Naive thymus-derived CD8-positive, alpha-beta T cell (primary cell): ENCODE measurements at places on chromosomes 13 and 19. TPM values are rescaled to one million over a fixed set of nuclear protein-coding genes. Genes with fewer than 3 reads are reported as not detected.

GRCh38 chr13:109383683-109384082 is 402.7 kb downstream of the IRS2 start:
- H3K4me3 ChIP-seq: no peak overlapping the region
- H3K4me1 ChIP-seq: no peaks in the 10 kb centered on the region
- no peak overlapping the region for H3K27ac ChIP-seq
- no peaks in the 10 kb centered on the region for H3K36me3 ChIP-seq
- peaks cover 2% of the 10 kb centered on the region for H3K27me3 ChIP-seq

DNA sequence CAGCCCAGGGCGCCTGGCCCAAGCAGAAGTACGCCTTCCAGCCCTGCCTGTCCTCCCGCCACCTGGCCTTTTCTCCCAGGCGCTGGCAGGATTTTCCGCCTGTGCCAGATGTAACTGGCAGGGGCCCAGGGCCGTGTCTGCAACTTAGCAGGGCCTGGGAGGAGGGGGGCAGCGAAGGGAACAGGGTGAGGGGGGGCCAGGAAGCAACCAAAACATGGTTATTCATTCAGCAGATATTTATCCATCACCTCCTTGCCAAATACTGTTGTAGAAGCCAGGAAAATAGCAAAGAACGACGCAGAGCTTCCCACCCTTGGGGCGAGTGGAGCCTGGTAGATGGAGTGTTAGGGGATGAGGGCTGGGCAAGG is 5.6 kb downstream of the TLE6 start:
- no peak overlapping the region for H3K4me3 ChIP-seq
- peaks cover 9% of the 10 kb centered on the region for H3K27me3 ChIP-seq
- DNase-seq: no peak
- no peak overlapping the region for H3K27ac ChIP-seq
- no peaks in the 10 kb centered on the region for H3K36me3 ChIP-seq

GRCh38 chr13:37326334-37326733 is 220.9 kb upstream of the CSNK1A1L start:
- no peaks in the 10 kb centered on the region for H3K4me1 ChIP-seq
- no peak overlapping the region for H3K4me3 ChIP-seq
- H3K27me3 ChIP-seq: no peaks in the 10 kb centered on the region
- H3K36me3 ChIP-seq: no peaks in the 10 kb centered on the region
- no peak overlapping the region for H3K27ac ChIP-seq
- DNase-seq: no peak

- peaks cover 48% of the 10 kb centered on the region for H3K4me1 ChIP-seq
- H3K27ac ChIP-seq: peak overlapping the region; percentile 96
- DNase-seq: peak; percentile 79
- H3K4me3 ChIP-seq: peak overlapping the region; percentile 94
Observed at GRCh38 chr13:46184277-46184699, 2.3 kb upstream of the LCP1 start.

- no peak overlapping the region for H3K27ac ChIP-seq
- H3K4me1 ChIP-seq: no peaks in the 10 kb centered on the region
- no peak for DNase-seq
- peaks cover 2% of the 10 kb centered on the region for H3K36me3 ChIP-seq
Observed at GRCh38 chr13:25478186-25478585, 106.4 kb downstream of the ATP8A2 start.

DNA sequence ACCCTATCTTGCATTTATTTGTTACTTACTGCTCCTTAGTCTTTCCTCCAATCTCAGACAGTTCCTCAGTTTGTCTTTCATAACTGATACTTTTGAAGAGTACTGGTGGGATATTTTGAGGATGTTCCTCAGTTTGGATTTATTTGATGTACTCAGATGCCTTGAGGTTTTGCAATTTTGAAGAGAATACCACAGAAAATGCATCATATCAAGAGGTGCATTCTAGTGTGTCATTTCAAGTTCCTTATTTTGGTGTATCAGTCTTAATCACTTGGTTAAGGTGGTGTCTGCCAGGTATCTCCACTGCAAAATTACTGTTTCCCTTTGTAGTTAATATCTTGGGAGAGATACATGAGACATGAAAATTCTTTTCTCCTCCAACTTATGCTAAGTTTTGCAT is 75.1 kb downstream of the URI1 start:
- no peaks in the 10 kb centered on the region for H3K27me3 ChIP-seq
- no peak for DNase-seq
- peak overlapping the region; percentile 0 for H3K27ac ChIP-seq
- peaks cover 2% of the 10 kb centered on the region for H3K36me3 ChIP-seq
- H3K4me3 ChIP-seq: no peak overlapping the region
- no peaks in the 10 kb centered on the region for H3K4me1 ChIP-seq

- H3K4me3 ChIP-seq: no peak overlapping the region
- no peak for DNase-seq
- H3K4me1 ChIP-seq: peaks cover under 1% of the 10 kb centered on the region
- H3K27me3 ChIP-seq: peaks cover 16% of the 10 kb centered on the region
- no peak overlapping the region for H3K27ac ChIP-seq
Observed at GRCh38 chr13:109725297-109725696, 61.1 kb downstream of the IRS2 start.

DNA sequence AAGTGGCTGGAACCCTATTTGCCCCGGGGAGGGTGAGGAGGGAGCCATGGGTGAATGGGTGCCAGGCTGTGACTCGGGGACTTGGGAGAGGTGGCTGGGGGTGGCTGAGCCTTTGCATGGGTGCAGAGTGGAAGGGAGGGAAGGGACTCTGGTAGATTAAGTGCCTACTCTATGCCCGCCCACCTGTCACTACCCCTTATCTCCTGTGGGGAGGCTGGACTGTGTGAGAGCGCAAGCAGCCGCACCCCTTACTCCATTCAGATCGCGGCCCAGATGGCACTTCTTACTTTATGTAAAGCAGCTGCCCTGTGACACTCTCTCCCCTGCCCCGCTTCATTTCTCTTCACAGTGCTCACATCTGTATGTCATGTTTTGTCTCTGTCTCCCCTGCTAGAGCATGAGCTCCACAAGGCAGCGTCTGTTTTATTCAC is 2.9 kb downstream of the KASH5 start:
- H3K27me3 ChIP-seq: no peaks in the 10 kb centered on the region
- H3K27ac ChIP-seq: no peak overlapping the region
- no peaks in the 10 kb centered on the region for H3K36me3 ChIP-seq

METTL21C gene
- total RNA-seq: not detected

TBXA2R gene
- 18.5 TPM for total RNA-seq
